NCI-H1417 treated with DMSO at 0.1 percent for 48 hours (cell line): ENCODE measurements at places on chromosomes 3 and 15.

DNA sequence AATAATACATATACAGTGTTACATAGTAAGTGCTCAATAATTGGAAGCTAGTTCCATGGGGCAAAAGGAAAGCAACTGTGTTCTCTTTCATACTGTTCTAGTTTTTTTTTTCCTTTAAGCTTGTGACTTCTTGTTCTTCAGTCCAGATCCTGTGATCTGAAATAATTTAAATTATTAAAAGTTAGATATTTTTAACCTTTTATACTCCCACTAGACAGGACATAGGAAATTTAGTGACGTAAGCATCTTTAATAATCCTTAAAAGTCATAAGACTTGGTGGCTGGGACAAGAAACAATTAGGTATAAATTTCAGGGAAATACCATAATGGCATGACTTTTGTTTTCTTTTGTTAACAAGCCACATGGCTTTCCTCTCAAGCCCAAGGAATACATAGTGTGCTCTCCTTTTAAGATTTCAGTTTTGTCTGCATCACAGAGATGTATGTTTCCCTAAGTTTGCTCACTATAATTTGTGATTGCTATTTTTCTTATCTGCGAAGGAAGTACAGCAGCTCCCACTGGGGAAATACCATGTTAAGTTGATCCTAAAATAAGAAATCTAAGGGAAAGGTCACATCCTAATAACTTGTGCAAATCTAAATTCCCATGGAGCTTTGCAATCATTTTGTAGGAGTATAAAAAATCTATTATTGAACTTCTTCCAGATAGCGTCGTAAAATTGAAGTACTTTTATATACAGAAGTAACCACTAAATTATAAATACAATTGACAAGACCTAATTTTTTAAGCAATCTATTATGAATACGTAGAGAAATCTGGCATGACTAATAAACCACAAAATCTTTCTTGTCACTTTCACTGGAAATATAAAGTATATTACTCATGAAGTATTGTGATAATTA, 30.1 kb downstream of the PPARG start:
- no peak for DNase-seq

GRCh38 chr15:24899367-24899766, 55.4 kb upstream of the SNRPN start:
- DNase-seq: no peak

GRCh38 chr3:190375671-190376070, 12.3 kb upstream of the CLDN16 start:
- DNase-seq: no peak

DNA sequence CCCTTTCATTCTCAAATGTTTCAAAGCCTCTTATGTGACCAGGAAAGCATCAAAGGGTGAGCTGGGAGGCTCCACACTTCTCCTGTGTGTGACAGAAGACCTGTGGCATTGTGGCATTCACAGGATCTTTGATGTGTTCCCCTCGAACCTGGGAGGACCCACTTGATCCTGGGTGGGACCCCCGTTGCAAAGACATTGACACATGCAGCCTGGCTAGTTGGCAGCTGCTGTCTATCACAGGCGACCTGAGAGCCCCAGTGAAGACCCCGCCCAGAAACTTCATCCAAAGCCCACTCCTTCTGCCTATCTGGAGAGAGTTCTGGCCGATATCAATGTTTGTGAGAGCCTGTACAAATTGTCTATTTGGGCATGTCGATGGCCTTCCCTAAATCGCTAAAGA, 140.4 kb upstream of the ATP2B2 start:
- no peak for DNase-seq

DNA sequence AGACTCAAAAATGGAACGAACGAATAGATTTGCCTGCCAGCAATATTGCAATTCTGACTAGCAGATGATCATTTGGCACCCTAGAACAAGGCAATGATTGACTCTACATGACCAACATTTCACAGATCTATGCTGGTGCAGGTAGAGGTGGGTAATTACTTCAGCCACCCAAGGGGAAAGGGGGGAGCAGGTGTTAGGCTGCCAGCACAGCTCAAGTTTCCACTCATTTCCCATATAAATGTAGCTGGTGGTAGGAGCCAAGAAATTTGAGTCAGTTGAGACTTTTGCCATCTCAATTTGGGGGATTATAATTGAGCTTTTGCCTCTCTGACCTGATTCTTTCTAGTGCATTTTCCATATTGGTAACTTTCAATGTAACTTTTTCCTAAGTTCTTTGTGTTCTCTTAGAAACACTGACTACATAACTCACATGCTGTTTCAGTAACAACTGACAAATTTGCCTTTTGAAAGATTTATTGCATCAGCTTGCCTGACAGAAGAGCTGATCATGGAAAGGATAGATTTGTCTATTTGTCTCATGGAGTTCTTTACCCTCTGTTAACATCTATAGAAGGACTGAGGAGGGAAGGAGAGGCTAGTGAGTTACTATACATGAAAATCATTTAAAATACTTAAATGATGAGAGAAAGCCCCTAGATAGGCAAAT, 902.5 kb downstream of the ZPLD1 start:
- no peak for DNase-seq

- no peak for DNase-seq
Measured at GRCh38 chr3:190444576-190445145, 5.0 kb downstream of the TMEM207 start.

GRCh38 chr3:132254076-132254755, 63.0 kb upstream of the ACP3 start:
- DNase-seq: no peak

GRCh38 chr3:21909096-21909495, 158.1 kb upstream of the ZNF385D start:
- DNase-seq: no peak

GRCh38 chr3:46895204-46895660, 17.7 kb downstream of the PTH1R start:
- DNase-seq: no peak
